ENCODE measurements at places on chromosomes 5 and 9.

GRCh38 chr5:136811551-136811950, 446.2 kb upstream of the TRPC7 start:
- no peak for DNase-seq

DNA sequence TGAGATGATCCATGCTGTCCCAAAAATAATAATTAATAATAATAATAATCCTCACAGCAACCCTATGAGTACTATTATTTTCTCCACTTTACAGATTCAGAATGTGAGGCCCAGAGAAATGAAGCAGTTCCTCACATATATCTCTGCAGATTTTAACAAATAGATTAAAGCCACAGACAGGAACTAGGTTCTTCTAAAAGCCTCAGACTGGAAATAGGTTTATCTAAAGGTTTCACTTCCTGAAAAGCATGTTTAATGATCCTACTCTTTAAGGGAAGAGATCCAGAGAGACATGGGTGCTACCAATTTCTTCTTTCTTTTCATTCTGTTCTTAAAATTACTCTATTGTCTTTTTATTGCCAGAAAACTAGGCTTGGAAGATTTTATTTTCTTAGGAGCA, 1079.4 kb upstream of the COX7C start:
- no peak for DNase-seq

- DNase-seq, result no peak
These were observed 141.5 kb downstream of the TSSK1B start for GRCh38 chr5:113293068-113293974.

GRCh38 chr9:132756214-132756845, 86.1 kb downstream of the GTF3C4 start:
- no peak for DNase-seq

GRCh38 chr5:82813861-82814260, 263.3 kb downstream of the TMEM167A start:
- DNase-seq, result no peak

GRCh38 chr5:125189531-125189941, 443.1 kb upstream of the ZNF608 start:
- no peak for DNase-seq

GRCh38 chr5:135210286-135211055, 176.4 kb upstream of the PITX1 start:
- DNase-seq, result no peak
